Activated CD4-positive, alpha-beta T cell treated with anti-CD3 and anti-CD28 coated beads for 36 hours (primary cell): ENCODE measurements at places on chromosomes 1 and 21. TPM values are rescaled to one million over a fixed set of nuclear protein-coding genes. Genes with fewer than 3 reads are reported as not detected.

Gene LCE2B
- total RNA-seq = not detected

- peak; percentile 61 for DNase-seq
Observed at GRCh38 chr1:210726621-210727020, 397.9 kb downstream of the HHAT start.

DNA sequence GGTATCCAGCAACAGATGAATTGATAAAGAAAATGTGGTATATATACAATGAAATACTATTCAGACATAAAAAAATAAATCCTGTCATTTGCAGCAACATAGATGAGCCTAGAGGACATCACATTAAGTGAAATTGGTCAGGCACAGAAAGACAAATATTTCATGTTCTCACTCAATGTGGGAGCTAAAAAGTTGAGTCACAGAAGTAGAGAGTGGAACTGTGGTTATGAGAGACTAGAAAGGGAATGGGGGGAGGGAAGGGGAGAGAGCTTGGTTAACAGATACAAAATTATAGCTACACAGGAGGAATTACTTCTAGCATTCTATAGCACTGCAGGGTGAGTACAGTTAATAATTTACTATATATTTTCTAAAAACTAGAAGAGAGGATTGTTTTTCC lies 37.1 kb upstream of the SERPINC1 start:
- no peak for DNase-seq

Gene C1orf232
- not detected for total RNA-seq

DNA sequence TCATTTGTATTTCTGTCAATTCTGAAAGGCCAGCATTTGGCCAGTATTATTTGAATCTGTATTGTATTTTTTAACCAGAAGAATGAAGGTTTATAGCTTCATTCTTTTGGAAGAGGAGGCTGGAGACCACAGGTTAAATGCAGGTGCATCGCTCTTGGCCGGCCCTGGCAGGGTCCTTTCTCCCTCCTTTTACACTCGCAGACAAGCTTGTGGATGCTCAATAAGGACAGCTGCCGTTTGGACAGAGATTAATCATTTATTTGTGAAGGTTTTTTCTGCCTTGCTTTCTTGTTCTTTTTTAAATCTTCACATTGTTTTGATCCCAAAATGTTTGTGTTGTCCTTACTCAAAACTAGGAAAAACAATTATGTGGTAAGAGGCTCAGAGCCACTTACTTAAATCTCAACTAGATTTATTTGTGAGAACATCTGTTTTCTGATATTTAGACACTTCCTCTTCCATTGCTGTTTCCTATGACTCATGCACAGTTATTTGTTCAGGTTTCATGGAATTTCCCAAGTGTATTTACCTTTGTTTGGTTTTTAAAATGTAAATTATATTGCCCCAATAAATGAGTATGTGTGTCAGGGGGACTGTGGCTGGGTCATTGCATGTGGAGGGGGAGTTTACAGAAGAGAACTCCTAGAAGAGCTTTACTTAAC lies 46.7 kb upstream of the LAMC2 start:
- DNase-seq = no peak

DNA sequence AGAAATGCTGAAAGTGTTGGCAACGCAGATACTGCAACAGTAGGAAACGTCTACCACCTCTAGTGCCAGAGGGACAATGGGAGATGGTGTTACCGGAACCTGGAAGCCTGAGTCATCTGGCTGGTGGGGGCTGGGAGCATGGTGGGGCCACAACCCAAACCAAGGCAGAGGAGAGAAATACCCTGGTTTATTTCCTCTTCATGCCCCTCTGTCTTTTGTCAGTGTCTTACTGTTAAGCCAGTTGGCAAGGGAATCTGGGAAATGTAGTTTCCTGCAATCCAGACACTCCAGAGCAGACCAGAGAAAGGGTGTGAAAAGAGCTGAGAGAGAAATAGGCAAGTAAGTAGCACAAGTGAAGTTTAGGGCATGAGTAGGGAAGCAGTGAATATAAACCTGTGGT lies 14.8 kb downstream of the DNTTIP2 start:
- no peak for DNase-seq

Gene TOR3A
- total RNA-seq = 29.4 TPM

Gene CHIA
- total RNA-seq = not detected

Gene SLC45A3
- 0.53 TPM for total RNA-seq
